ENCODE measurements at places on chromosomes 2 and 18.

DNA sequence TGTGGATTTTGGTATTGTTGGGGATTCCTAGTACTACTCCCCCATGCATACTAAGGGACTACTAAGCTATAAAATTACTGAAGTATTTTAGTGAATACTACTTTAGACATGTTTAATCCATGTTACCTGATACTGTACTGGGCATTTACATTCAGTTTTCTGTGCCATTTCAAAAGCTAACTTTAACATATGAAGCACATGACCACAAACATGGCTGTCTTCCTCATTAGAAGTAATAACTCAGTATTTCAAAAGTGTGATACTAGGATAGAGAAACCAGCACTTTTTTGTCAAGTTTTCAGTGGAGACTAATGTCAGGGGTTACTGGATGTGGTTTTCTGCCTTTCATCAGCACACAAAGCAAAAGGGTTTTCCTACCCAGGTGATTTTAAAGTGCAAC lies 27.9 kb downstream of the WDR33 start:
- DNase-seq = no peak

GRCh38 chr2:233953087-233953801 lies 36.1 kb downstream of the TRPM8 start:
- no peak for DNase-seq

DNA sequence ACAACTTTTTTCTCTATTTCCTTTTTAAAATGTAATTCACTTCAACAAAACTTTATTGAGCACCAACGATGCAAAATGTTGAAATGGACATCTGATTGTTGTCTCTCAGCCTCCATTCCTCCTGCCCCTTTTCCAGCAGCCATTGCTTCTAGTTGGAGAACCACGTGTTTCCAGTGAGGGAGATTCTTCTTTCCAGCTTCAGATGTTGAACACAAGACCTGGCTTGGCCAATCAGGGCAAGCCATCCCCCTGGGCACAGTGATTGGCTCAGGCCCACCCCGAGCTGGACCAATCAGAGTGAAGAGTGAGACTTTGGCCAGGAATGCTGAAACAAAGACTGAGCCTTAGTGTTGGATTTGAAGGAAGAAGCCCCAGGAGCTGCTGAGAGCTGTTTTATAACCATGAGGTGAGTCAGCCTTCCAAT lies 59.0 kb downstream of the E2F6 start:
- DNase-seq = no peak

- no peak for DNase-seq
Observed at GRCh38 chr2:105765415-105766299, 20.9 kb downstream of the NCK2 start.

DNA sequence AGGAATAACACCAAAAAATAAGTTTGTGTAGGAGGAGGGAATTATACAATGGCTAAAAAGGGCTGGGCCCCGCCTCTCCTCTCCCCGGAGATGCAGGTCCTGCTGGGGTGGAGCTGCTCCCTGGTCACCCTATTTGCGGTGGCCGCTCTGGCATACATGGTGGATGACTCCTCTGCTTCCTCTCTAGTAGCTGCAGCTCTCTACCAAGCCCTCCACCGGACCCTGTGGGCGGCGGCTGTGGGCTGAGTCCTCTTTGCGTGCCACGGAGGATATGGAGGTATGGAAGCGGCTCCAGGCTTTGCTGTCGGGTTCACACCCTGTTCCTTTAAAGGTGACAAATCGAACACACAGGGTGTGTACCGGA lies 77.1 kb upstream of the SEC11C start:
- no peak for DNase-seq

- DNase-seq = no peak
Observed at GRCh38 chr2:3642521-3643215, 15.3 kb upstream of the ALLC start.

DNA sequence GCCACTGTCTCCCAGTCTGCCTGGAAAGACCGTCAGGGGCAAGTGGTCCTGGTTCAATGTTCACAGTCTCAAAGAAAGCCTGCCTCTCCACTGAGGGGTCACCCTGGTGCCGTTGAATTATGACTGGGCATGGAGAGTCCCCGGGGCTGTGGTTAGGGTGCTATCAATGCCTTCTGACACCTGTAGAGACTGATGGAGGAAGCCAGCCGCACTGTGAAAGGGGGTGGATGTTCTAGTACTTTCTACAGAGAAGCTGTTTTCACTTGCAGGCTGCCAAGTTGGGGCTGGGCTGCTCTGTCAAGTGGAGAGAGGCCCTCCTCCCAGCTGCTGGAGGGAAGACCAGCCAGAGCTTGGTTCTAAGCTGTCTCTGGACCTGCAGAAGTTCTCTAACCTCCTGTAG lies 80.5 kb downstream of the BCL2L11 start:
- no peak for DNase-seq

- DNase-seq = no peak
Observed at GRCh38 chr18:70004696-70005095, 57.0 kb upstream of the CD226 start.

- no peak for DNase-seq
Observed at GRCh38 chr2:127685410-127686080, 10.2 kb upstream of the LIMS2 start.

DNA sequence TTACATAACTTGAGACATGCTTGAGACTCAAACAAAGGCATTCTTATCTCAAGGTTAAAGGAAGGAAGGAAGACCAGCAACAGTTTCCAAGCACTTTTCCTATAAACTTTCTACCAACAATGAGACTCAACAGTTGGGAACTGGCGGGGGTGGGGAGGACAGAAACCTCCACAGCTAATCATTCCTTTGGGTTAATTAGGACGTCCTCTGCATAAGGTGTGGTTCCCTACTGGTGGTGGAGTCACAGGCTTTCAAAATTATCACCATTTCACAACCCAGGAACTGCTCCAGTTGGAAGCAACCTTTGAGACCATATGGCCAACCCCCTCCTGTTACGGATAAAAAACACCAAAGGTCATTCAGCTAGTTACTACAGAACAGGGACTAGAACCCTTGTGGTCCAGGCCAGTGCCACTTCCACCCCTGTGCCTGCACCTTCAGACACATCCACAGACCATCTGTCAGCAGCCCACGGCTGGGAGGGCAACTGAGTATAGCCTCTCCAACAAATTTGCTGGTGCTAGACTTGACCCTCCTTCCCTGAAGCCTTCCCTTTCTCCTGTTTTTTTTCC lies 30.1 kb upstream of the ATL2 start:
- DNase-seq = no peak

GRCh38 chr18:32884543-32884942 lies 111.7 kb upstream of the KLHL14 start:
- no peak for DNase-seq

GRCh38 chr2:98895221-98895620 lies 40.8 kb downstream of the CRACDL start:
- DNase-seq = no peak

GRCh38 chr2:12062053-12062395 lies 315.6 kb downstream of the LPIN1 start:
- no peak for DNase-seq

DNA sequence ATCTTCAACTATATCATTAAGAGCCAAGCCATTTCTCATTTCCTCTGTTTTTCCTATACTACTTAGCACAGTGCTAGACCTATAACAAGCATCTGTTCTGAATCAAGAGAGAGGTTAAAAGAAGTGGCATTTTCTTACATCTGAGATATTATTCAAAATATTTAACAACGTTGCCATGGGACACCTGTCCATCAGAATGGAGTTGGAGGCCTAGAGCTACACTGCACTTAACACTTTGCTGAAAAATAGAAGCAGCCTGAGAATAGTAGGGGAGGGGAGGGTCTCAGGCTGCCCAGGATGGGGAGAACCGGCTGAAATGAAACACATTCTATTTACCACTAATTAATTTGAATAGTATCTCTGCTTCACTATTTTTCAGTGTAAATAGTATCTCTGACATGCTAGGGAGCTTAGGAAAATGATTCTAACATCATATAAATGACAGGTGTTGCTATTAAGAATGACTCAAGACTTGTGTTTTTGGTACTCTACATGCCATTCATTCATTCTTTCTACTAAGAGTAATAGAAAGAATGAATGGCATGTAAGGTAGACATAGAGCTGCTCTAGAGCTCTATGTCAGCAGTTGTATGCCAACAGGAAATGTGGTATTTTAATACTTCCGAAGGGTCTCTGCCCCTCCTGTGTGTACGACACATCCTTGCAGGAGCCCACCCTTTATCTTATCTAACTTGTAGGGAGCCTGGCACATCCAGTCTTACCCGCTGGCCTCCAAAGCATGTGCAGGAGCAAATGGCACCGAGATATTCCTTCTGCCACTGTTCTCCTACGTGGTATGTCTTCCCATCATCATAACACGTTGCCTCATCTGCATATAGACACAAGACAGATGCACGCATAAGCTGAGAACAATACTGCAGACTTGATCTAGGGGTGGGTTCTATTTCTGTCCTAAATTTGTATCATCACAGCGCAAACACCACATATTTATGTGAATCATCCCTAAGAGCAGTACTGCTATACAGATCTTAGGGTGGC lies 52.6 kb downstream of the ATIC start:
- DNase-seq = no peak
